ENCODE measurements at places on chromosomes 12 and 14. TPM values are rescaled to one million over a fixed set of nuclear protein-coding genes. Genes with fewer than 3 reads are reported as not detected.

TSHR gene
- total RNA-seq: 0.50 TPM

TUBA1C gene
- 212 TPM for total RNA-seq

MNAT1 gene
- 60.7 TPM for total RNA-seq

PNP gene
- 88.2 TPM for total RNA-seq

CABP1 gene
- total RNA-seq: not detected

JPH4 gene
- not detected for total RNA-seq

SIX1 gene
- total RNA-seq: 7.6 TPM

JAG2 gene
- 4.2 TPM for total RNA-seq

ACAD10 gene
- total RNA-seq: 24.4 TPM

PLEKHG7 gene
- 0.17 TPM for total RNA-seq

SCNN1A gene
- 57.5 TPM for total RNA-seq

KRT82 gene
- not detected for total RNA-seq

ACTN1 gene
- 802 TPM for total RNA-seq

ANP32D gene
- total RNA-seq: not detected

VRK1 gene
- total RNA-seq: 16.1 TPM

SMIM41 gene
- total RNA-seq: 0.15 TPM

DPY19L2 gene
- 3.6 TPM for total RNA-seq

BLOC1S1 gene
- total RNA-seq: 45.7 TPM

ISM2 gene
- 1.7 TPM for total RNA-seq

NR4A1 gene
- 2.3 TPM for total RNA-seq

KRT78 gene
- total RNA-seq: not detected

LAG3 gene
- not detected for total RNA-seq

CD163 gene
- not detected for total RNA-seq

SMOC1 gene
- total RNA-seq: 0.10 TPM

DENND5B gene
- 9.2 TPM for total RNA-seq

CCDC177 gene
- not detected for total RNA-seq

ZFHX2 gene
- total RNA-seq: 1.8 TPM

RNU4-1 gene
- under 0.01 TPM for total RNA-seq

IAPP gene
- not detected for total RNA-seq

KLHDC1 gene
- total RNA-seq: 4.3 TPM

IL22 gene
- not detected for total RNA-seq

DNAAF2 gene
- total RNA-seq: 19.8 TPM

DHRS2 gene
- total RNA-seq: under 0.01 TPM

GLIPR1L1 gene
- not detected for total RNA-seq

PTGER2 gene
- total RNA-seq: 8.7 TPM

RAD9B gene
- total RNA-seq: 0.52 TPM

STYK1 gene
- total RNA-seq: 4.3 TPM

PTPRR gene
- 0.45 TPM for total RNA-seq

KCNJ8 gene
- 2.1 TPM for total RNA-seq

All from renal cortical epithelial cell (primary cell).